Hypothalamus (tissue), 51 donors: ENCODE measurements at places on chromosomes 7 and 10.
A peak's percentile ranks its signal among the peaks of the same experiment; 100 is the strongest.

GRCh38 chr7:98106647-98107312, at the start of gene LMTK2:
LMTK2 (plus strand) TSS chr7:98106862; CDS start chr7:98107178, 316 bp downstream.
- peak; percentile 69 for DNase-seq

GRCh38 chr10:944034-944831, 12.7 kb upstream of the LARP4B start:
- DNase-seq: no peak

- DNase-seq: no peak
Observed at GRCh38 chr10:88707429-88708155, 1.5 kb downstream of the LIPK start.

DNA sequence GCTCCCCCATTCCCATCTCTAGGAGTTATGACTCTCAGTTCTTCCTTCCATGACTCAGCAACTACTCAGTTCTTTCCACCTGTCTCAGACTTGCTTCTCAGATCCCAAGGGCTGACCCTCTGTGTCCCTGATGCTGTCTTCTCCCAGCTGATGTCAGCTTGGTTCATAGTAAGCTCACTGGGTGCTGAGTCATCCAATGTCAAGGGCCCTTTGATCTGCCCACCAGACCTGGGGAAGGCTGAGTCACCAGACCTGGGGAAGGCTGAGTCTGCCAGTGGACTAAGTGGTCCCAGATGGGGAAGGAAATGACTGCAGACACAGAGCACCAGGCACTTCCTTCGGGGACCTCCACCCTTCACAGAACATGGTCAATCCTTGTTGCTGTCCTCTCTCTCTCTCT, 76.1 kb upstream of the ZEB1 start:
- no peak for DNase-seq

GRCh38 chr10:77252380-77253146, 385.0 kb downstream of the KCNMA1 start:
- no peak for DNase-seq

DNA sequence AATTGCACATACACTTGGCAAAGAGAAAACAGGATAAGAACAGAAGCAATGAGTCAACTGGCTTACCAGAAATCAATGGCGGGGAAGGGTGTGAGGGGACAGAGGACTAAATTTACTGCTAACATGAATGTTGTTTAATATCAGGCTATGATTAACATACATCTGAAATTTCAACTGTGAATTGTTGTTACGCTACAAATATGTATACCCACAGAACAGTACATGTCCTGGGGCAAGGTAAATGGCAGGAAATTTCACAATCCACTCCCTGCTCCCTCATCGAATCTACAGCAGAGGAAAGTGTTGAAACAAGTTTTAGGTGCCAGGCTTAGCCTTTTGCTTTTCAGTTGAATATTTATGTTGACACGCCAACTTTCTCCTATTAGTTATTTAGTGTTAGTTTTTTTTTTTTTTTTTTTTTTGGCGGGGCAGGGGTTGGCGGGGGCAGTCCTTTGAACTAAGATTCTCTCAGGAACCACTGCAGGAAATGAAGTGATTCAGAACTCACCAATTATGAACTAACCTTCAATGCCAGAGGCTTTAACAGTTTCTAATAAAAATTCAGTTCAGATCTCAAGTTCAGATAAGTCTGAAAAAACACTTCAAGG, 99.0 kb downstream of the UBE2H start:
- DNase-seq: no peak

- peak; percentile 74 for DNase-seq
Observed at GRCh38 chr10:100999742-101000126, at the start of gene LZTS2. LZTS2 (plus strand) TSS chr10:100999808; CDS start chr10:101002539, 2,731 bp downstream.

GRCh38 chr10:50992972-50993766, 81.1 kb upstream of the PRKG1 start:
- DNase-seq: no peak

GRCh38 chr7:152869677-152870051, 110.1 kb downstream of the ACTR3B start:
- no peak for DNase-seq

DNA sequence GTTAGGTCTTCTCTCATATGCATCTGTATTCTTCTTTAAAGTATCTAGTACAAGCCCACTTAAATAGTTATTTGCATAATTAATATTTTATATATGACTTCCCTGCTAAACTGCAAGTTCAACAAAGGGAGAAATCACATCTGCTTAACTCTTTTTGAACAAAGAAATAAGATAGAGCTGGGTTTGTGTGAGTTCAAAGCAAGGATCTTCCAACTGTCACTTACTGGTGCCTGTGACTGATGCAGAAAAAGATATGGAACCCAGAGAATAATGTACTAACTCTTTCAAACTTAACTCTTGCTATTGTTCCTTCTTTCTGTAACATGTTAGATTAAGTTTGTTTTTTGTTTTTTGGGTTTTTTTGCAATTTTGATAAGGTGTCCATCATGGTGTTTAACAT, 71.3 kb upstream of the SP4 start:
- no peak for DNase-seq

DNA sequence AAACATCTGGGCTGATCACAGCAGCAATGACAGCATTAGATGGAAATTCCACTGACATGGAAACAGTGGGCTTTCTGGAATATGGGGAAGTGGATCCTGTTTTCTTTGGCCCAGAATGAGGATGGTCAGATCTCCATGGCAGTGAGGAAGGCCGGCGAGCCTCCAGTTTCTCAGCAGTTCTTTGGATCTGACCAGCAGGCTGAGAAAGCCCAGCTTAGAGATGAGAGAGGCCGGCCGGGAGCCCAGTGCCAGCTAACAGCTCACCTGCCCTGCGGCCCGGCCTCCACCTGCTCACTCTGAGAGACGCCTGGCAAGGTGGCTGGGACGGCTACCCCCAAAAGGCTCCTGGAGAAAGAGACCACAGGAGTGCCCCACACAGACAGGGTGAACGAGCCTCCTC, 24.2 kb downstream of the GPER1 start:
- no peak for DNase-seq

DNA sequence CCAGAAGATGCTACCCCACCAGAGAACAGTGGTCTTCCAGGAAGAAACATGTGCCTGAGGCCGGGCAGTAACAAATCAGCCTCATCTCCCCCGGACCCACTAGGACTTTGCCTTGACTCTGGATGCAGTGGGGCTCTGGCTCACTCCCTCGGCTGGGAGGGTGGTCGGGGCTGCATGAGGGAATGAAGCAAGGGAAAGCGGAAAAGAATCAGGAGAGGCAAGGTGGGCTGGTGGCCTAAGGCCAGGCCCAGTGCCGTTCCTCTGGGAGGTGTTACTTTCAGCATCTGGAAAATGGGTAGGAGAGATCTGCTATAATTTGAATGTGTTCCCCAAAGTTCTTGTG, 51.8 kb downstream of the CLEC2L start:
- DNase-seq: no peak

GRCh38 chr7:128876586-128876977, 13.9 kb downstream of the ATP6V1F start:
- no peak for DNase-seq

- no peak for DNase-seq
Observed at GRCh38 chr7:41698726-41699125, 4.2 kb downstream of the INHBA start.

DNA sequence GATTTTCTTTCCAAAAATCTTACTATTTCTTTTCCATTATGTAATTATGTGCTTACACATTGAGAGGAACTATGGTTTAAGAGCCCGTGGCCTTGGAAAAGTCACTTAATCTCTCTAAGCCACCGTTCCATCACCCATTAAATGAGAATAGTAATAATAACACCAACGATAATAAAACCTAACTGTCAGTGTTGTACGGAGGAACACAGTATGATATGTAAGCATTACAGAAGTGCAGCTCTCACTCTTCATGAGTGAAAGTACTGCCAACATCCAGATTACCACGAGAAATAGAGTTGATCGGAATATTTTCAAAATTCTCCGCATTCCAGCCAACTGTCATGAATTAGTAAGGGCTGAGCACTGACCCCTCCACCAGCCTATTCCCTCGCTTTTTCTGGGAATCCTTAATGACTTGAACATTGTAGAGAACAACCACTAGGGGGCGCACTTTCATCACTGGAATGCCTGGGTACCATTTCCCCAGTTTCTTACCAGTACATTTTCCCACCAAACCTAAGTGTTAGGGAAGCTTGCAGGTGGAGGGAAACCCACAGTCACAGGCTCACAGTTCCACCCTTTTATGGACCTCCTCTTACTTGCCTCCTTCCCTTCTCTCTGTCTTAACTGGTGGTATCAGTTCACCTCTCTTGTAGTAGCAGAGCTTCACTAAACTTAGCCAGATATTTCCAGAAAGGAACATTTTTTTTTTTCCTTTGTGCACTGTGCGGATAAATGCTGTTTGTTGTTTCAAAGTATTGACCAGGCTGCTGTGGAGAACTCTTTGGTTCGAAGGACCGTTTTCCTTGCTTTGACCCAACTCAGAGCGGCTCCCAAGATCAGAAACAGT, 27.8 kb downstream of the NKX2-3 start:
- DNase-seq: no peak

DNA sequence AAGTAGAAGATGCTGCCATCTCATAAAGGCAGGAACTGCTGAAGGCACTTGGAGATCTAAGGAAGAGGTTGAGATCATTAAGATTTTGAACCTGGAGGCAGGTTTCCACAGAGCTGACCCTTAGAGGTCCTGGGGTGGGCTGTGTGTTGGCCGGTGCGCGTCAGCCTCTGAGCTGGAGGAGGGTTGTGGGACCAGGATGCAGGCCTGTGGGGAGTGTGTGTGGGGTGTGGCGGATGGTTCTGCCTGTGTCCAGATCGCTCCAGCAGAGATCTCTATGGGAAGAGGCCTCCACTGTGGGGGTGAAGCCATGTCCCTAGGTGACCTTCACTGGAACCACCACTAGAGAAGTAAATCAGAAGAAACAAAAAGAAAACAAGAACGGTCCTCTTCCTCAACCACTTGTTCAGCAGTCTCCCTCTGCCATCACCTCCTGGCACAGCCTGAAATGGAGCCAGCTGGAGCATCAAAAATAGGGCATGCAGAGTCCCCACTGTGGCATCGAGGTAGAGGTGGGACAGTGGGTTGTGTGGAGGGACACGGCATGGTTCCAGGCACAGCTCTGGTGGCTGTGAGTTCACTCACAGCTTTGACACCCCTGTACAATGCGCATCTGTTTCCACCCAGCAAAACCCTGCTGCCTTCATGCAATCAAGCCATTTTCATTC, 453.8 kb downstream of the TCERG1L start:
- DNase-seq: no peak

GRCh38 chr10:102657984-102658724, 13.9 kb downstream of the TRIM8 start:
- no peak for DNase-seq

- DNase-seq: no peak
Observed at GRCh38 chr7:142301923-142302550, 44.2 kb upstream of the PRSS58 start.

DNA sequence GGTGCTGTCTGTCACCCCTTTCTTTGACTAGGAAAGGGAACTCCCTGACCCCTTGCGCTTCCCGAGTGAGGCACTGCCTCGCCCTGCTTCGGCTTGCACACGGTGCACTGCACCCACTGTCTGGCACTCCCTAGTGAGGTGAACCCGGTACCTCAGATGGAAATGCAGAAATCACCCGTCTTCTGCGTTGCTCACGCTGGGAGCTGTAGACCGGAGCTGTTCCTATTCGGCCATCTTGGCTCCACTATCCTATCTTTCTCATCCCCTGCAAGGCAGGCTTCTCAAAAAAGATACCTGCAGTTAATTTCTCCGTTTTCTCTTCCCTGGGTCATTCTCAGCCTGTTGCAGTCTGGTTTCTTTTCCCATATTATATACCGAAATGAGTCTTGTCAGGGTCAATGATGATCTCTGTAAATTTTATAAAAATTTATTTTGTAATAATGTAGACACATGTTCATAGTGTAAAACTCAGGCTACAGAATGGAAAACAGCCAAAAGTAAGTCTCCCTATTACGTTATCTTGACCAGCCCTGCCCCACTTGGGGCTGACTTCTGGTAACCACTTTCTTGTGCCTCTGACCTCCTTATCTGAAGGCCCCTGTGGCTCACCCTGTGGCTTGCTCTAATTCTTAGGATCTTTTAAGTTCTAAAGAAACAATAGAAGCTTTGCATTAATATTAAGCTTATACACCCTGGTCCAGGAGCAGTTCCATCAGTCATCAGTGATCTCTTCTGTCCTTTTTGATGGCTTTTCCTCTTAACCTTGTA, 20.7 kb downstream of the BLVRA start:
- DNase-seq: no peak
